T-helper 17 cell (primary cell): ENCODE measurements at places on chromosomes 3 and 15.

- DNase-seq, result no peak
These were observed 942.1 kb downstream of the AGBL1 start for GRCh38 chr15:87021751-87022150.

- no peak for DNase-seq
These were observed 705 bp downstream of the NIPA2 start for GRCh38 chr15:22839046-22839695.

DNA sequence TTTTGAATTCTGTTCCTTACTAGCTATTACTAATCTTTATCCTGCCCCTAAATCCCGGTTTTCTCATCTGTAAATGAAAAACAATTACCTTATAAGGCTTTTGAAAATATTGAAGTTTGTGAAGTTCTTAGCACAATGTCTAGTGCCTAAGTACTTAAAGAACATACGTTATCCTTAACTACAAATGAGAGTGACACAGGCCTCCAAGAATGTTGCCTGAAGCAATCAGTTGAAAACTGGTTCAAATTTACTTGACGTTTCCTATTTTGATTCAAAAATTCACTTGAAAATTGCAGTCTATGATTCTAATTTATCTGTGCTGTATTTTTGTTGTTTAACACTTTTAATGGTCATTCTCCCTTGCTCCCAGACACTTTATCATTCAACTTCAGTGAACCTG is 3.2 kb downstream of the SENP7 start:
- DNase-seq, result no peak

- DNase-seq, result no peak
These were observed 86.6 kb downstream of the FNDC3B start for GRCh38 chr3:172125963-172126457.

DNA sequence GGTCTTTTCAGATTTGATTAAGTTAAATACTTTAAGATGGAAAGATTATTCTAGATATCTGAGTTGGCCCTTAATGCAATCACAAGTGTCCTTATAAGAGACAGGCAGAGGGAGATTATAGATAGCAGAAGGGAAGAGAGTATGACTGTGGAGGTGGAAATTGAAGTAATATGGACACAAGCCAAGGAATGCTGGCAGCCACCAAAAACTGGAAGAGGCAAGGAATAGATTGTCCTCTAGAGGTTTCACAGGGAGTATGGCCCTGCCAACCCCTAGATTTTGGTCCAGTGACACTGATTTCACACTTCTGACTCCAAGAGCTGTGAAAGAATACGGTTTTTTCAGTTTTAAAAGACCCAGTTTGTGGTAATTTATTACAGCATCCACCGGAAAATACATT is 1498.7 kb upstream of the CADM2 start:
- no peak for DNase-seq

- DNase-seq, result no peak
These were observed 57.9 kb upstream of the DCUN1D1 start for GRCh38 chr3:183038221-183038620.

DNA sequence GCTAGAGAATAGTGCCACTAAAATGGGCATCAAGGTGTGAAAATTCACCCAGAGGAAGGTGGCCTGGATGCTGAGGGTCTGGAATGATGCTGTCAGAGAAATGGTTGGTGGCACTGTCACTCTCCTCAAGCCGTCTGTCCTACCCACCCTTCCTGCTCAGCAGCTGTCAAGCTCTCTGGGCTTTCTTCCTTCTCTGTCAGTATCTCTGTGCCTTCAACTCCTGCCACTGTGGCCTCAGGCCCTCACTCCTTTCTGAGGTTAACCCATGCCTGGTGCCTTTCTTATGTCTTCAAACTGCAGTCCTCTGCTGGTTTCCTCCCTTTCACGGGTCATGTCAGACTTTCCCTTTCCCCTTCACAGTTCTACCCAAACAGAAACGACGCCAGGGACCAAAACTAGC is 4.4 kb downstream of the MYO5C start:
- no peak for DNase-seq
